Endodermal cell (in vitro differentiated cells): ENCODE measurements at places on chromosomes 2 and 18. TPM values are rescaled to one million over a fixed set of nuclear protein-coding genes. Genes with fewer than 3 reads are reported as not detected.

GRCh38 chr2:160918906-160919503 is 241.2 kb upstream of the TANK start:
- DNase-seq = peak; percentile 89

- no peak for DNase-seq
These were observed 1.6 kb downstream of the KCNE4 start for GRCh38 chr2:223053484-223054192.

Gene FOXD4L1
- total RNA-seq = 0.22 TPM in 1 of 2 replicates, not detected in the other

Gene MC2R
- total RNA-seq = not detected in 2 replicates

Gene LAMA1
- total RNA-seq = 164 to 329 TPM (median 316 TPM) in 3 replicates

DNA sequence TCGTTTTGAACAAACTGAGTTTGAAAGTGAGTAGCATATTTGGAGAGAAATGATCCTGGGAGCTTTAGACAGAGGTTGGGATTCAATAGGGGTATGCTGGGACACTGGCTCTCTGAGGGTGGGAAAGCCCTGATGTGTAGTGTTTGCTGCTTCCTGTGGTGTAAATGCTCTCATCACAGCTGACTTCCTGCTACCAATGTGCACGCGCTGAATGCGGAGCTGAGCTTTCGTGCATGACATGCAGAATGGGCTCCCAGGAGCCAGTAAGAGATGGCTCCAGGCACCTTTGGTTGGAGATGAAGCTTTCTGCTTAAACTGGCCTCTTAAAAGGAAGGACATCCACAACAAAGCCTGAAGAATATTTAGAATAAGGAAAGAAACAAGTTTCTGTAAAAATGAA is 224.1 kb upstream of the CCDC150 start:
- no peak for DNase-seq

Gene MYCN
- 17.6 to 36.8 TPM (median 36.2 TPM) in 3 replicates for total RNA-seq

- no peak for DNase-seq
These were observed 31.1 kb downstream of the DOK1 start for GRCh38 chr2:74585406-74586185.

DNA sequence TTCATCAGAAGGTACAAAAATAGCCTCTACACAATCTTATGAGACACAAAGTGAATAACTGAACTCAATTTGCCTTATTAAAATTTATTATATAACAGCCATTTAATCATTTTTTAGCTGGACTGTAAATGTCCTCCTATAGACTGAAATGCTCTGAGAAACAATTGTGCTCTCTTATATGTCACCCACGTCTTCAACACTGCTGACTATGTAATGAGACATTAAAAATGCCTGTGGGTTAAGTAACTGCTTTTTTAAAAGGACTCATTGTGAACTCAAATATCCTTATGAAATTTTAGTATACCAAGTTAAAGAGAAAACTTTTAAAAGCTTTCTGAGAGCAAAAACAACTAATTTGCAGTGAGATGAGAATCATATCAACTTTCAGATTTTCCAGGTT is 10.4 kb upstream of the GALNT1 start:
- DNase-seq = no peak

DNA sequence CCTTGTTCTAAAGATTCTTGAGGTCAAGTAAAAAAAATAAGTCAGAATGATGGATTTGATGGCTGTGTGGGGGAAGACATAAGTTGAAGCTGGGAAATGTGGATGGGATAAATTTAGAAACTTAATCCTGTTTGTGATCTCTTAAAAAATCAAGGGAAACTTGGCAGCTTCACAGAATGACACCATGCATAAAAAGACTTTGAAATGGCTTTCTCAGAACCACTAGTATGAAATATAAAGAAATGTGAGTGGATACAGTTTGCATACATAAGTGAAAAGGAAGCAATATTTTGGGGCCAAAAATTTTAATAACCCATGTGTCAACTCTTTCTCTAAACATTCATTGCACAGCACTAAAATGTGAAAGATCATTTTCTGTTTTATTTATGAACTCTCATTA is 21.7 kb downstream of the CDH19 start:
- DNase-seq = no peak

Gene SCN3A
- total RNA-seq = 0.06 to 0.24 TPM in 2 of 3 replicates, not detected in the other

Gene HRH4
- total RNA-seq = not detected in 2 replicates

GRCh38 chr18:64110692-64111480 is 38.0 kb downstream of the LINC00305 start:
- no peak for DNase-seq

- no peak for DNase-seq
These were observed 54.6 kb upstream of the LYPD6B start for GRCh38 chr2:148983896-148984295.

Gene BOD1L2
- total RNA-seq = 0.11 to 0.13 TPM in 2 of 3 replicates, not detected in the other

Gene SPC25
- 9.4 to 57.8 TPM (median 49.9 TPM) in 3 replicates for total RNA-seq

GRCh38 chr2:199455545-199456382 is 2.0 kb downstream of the SATB2 start:
- DNase-seq = peak; percentile 93

DNA sequence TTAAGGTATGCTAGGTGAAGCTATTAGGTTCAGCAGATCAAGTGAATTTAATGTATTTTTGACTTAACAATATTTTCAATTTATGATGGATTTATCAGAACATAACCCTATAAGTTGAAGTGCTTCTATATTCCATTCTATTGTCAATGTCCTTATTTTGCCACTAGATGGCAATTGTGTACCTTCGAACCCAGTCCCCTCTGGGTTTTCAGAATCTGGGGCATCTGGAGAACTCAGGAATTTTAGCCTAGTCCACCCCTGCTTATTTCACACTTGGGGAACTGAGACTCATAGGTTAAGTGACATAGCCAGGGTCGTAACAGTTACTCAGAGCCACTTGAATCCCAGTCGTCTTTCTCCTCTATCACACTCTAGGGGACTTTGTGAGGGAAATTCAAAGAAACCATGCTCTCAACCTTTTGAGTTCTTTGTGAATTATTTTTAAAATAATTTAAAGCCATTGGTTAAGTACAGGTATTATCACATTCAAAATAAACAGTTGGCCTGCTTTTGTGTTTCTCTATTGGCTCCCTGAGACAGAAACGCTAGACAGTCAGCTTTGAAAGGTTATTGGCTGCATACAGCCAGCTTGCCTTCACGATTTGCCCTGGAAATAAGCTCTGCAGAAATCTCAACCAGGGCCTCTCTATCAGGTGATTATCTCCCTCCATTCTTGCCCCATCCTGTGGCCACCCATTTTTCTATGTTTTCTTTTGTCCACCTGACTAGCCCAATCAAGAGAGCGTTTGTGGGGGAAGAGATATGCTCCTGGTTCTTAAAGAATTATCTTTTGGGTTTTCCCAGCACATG is 145.0 kb downstream of the TTC27 start:
- DNase-seq = peak; percentile 61

Gene ANKRD29
- total RNA-seq = 0.73 to 1.4 TPM in 2 of 3 replicates, not detected in the other

Gene HNMT
- total RNA-seq = 18.0 TPM in 2 replicates

DNA sequence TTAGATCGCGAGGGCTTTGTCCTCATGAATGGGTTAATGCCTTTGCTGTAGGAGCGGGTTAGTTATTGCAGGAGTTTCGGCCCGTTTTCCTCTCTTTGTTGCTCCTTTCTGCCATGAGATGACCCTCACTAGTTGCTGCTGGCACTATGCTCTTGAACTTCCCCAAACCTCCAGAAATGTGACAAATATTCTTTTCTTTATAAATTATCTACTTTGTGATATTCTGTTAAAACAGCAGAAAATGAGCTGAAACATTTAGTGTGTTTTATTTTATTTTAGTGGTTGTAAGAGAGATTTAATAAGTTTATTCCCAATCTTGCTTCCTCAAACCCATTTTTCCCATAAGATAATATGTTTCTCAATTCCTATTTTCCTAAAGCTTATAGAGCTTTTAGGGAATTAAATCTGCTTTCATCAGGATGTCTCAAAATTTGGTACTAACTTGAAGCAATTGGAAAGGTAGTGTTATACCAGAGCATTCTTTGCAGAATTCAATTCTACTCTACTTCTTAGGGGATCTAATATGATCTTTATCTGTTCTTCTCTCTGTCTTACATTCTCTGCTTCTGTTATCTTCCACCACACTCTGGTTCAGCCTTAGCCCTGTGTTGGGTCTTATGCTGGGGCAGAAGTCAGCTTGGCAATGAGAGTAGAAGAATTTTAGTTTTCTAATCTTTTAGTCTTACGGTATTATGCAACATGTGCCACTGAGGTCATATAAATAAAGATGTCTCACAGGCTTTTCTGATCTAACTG is 23.1 kb downstream of the DDX1 start:
- no peak for DNase-seq

DNA sequence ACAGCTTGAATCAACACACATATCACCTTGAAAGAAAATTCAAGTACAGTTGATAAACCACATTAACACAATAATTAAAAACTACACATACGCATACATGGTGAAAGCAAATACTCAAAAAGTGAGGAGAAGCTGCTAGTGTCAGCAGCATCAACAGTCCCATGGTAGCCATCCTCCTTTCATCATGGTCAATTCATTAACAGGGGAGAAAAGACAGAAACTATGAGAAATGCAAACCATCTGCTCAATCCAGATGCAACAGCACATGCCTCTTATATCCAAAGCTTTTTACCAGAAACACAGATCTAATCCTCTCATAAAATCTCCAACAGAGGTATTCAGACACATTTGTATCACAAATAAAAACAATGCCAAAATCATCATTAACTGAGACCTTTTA is 81.9 kb upstream of the CHRNA1 start:
- DNase-seq = no peak

GRCh38 chr2:14475994-14476393 is 156.5 kb upstream of the LRATD1 start:
- DNase-seq = no peak

GRCh38 chr2:204364860-204365535 is 180.3 kb upstream of the PARD3B start:
- DNase-seq = no peak

- DNase-seq = no peak
These were observed 1089.9 kb upstream of the DDX18 start for GRCh38 chr2:116724550-116724949.

DNA sequence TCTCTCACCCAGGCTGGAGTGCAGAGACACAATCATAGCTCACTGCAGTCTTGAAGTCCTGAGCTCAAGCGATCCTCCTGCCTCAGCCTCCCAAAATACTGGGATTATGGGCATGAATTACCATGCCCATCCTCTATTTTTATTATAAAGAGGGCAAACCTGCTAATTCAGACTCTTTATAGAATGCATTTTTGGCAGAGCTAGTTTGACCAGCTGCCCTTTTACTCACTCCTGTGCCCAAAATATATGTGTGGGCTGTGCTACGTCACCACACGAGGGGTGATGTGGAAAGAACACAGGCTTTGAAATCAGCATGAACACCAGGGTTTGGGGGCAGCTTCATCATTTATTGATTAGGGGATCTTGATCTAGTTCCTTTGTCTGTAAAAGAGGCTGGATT is 137.8 kb downstream of the CLIP4 start:
- DNase-seq = no peak

- peak; percentile 17 for DNase-seq
These were observed 82.6 kb downstream of the DGKD start for GRCh38 chr2:233436691-233437438.

Gene REV1
- total RNA-seq = 35.5 and 43.9 TPM in 2 replicates

Gene DSEL
- 9.0 and 9.1 TPM in 2 replicates for total RNA-seq

Gene CGREF1
- 0.20 TPM in 1 of 2 replicates, not detected in the other for total RNA-seq

DNA sequence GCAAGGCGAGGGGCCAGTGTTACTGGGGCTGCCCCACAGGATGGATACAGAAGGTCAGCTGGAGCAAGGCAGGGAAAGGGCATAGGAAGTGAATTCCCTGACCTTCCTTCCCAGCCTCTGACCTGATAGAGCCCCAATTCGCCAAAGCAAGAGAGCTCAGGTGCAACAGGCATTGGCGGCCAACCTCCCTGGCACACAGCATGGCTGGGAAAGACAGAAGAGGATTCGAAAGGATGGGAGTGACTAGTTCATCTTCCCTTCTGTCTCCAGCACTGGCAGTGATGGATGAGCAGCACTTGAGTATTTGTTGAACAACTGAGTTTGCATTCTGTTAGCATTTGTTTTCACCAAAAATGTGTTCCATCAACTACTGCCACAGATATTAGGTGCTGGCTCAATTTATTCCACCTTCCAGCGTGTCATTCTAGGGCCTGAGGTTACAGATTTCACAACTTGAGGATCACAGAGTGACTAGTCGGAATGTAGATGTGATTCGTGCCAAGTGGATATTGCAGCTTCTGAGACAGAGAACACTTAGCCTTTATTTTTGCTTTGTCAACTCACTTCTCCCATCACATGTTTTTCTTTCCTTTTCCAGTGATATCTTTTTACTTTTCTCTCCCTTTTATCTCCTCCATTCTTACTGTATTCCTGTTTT is 6.2 kb downstream of the COPS8 start:
- DNase-seq = no peak
